ENCODE measurements at places on chromosomes 7 and 10. TPM values are rescaled to one million over a fixed set of nuclear protein-coding genes. Genes with fewer than 3 reads are reported as not detected.

DNA sequence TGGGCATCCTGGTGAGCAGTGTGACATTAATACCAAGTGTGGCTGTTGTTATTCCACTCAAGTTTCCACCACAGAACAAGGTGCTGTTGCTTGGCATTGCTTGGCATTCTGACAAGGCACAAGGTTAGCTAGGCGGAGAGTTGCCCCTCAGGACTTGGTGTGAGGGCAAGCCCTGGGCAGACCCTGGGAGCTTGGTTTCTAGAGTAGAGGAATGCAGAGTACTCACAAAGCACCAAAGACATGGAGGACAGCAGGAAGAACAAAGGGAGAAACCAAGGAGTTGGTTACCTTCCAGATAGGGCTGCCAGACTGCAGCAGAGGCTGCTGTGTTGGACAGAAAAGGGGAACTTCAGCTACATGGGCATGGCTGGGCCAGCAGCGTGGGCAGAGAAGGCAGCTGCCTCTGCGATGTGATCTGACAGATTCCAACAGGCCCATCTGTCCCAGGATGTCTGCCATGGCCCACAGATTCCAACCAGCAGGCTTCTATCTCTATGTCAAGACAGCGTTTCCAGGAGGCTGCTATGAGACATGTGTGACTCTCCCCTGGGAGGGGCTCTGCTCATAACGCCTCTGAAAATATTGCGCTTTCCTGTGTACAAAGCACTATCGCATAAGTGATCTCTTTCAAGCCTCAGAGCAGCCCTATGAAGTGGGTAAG, 1.8 kb downstream of the GOLGA7B start:
- no peak overlapping the region for H3K4me3 ChIP-seq
- peaks cover 13% of the 10 kb centered on the region for H3K27me3 ChIP-seq
- no peak overlapping the region for H3K27ac ChIP-seq

- no peaks in the 10 kb centered on the region for H3K4me1 ChIP-seq
- H3K27me3 ChIP-seq: no peaks in the 10 kb centered on the region
- H3K36me3 ChIP-seq: no peaks in the 10 kb centered on the region
- no peak for DNase-seq
Measured at GRCh38 chr7:38142736-38143135, 35.3 kb upstream of the STARD3NL start.

DNA sequence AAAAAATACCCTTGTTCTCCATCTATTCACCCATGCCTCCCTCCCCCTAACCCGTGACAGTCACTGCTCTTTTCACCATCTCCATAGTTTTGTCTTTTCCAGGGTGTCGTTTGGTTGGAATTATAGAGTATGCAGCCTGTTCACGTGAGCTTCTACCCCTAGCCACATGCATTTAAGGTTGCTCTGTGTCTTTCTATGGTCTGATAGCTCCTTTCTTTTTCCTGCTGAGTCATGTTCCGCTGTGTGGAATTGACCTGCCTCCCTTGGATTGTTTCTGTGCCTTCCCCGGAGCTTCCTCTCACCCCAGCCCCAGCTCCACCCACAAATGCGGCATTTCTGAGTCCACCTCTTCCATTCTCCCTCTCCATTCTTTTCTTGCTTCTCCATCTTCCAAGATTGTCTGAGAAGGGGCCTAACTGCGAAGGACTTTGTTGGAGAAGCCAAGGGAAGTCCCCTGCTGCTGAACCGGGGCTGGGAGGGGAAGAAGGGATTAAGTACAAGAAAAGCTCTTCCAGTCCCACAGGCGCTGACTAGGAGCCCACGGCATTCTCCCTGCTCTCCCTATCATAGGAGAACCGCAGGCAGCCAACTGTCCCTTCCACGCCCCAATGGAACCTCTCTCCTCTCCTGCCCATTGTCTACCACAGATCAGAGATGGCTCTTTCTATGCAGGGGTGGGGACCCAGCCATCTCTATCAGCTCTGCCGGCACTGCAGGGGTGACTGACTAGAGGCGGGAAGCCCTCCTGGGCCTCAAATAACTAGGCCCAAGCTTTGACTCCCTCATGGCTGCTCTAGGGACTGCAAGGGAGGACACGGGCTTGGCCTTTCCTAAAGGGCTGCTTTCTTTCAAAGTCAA, 87.5 kb upstream of the ANLN start:
- H3K4me3 ChIP-seq: no peak overlapping the region
- H3K27ac ChIP-seq: peak overlapping the region; percentile 10
- H3K4me1 ChIP-seq: peaks cover 27% of the 10 kb centered on the region
- peaks cover 9% of the 10 kb centered on the region for H3K36me3 ChIP-seq

GRCh38 chr10:101273330-101273729, 44.1 kb upstream of the LBX1 start:
- no peaks in the 10 kb centered on the region for H3K4me1 ChIP-seq
- no peak overlapping the region for H3K27ac ChIP-seq
- no peak overlapping the region for H3K4me3 ChIP-seq
- DNase-seq: no peak

DNA sequence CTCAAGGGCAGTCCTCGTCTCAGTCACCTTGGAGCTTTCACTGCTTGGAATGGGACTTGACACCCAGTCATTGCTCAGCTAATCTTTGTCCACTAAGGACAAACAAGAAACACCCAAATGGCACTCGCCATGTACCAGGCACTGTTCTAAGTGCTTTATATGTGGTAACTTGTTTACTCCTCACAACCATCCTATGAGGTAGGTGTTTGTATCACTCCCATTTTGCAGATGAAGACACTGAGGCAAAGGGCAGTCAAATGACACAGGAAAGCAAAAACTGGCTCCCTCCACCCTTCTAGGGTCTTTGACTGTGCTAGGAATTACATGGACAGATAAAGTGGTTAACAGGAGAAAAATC, 24.7 kb downstream of the DNAJB12 start:
- no peaks in the 10 kb centered on the region for H3K27me3 ChIP-seq
- peaks cover 62% of the 10 kb centered on the region for H3K4me1 ChIP-seq
- peak overlapping the region; percentile 89 for H3K27ac ChIP-seq
- no peak overlapping the region for H3K4me3 ChIP-seq

GRCh38 chr7:47552621-47553020, 29.3 kb downstream of the TNS3 start:
- peak overlapping the region; percentile 99 for H3K27ac ChIP-seq
- H3K36me3 ChIP-seq: no peaks in the 10 kb centered on the region
- DNase-seq: no peak
- H3K27me3 ChIP-seq: no peaks in the 10 kb centered on the region
- H3K4me3 ChIP-seq: no peak overlapping the region
- peaks cover 92% of the 10 kb centered on the region for H3K4me1 ChIP-seq

DNA sequence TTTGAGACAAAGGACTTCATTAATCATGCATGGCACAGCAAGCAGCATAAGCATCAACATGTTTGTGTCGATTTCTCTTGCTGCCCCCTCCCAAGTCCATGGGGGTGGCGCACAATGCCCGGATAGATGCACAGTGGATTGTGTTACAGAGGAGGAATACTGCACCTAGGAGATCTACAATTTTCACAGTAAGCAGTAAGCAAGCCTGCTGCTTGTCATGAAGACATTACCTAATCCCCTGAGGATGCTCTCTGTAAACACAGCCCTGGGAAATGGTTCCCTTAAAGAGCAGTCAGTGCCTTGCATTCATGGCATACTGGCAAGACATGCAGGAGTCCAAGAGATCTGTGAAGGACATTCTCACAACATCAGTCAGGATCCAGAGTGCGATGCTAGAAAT, 137.7 kb downstream of the ETV1 start:
- H3K36me3 ChIP-seq: no peaks in the 10 kb centered on the region
- H3K4me3 ChIP-seq: no peak overlapping the region
- H3K27ac ChIP-seq: no peak overlapping the region
- DNase-seq: no peak

DNA sequence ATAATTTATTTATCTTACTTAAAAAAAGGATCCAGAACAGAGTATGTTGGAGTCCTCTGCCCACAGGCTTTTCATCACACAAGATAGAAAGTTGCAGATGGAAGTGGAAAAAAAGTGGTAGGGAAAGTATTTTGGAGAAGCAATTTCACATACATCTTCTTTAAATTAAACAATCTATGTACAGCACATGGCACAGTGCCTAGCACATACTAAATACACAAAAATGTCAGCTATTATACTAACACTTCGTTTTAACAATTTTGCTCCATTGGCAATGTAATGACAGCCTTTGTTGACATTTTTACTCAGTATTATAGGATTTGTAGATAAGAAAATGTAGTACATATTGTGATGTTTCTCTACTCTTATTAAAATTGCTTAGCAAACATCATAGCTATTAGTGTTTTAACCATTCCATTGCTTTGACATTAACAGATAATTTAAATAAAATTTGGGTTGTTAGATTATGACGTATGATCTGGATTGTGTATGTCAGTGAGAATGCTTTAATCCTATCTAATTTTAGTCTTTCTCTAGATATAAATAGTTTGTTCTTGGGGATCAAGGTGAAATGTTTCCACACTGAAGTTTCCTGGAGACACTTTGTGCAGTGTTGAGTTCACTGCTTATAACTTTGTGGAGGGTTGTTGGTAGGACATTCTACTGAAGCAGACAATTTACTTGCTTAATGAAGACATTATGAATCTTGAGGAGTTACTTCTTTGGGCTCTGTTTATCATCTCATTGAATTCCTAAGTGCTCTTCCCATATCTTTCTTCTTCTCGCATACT, 202.8 kb upstream of the DKK1 start:
- no peaks in the 10 kb centered on the region for H3K27me3 ChIP-seq
- no peak for DNase-seq
- no peak overlapping the region for H3K27ac ChIP-seq
- no peak overlapping the region for H3K4me3 ChIP-seq
- no peaks in the 10 kb centered on the region for H3K36me3 ChIP-seq

- H3K36me3 ChIP-seq: no peaks in the 10 kb centered on the region
- no peaks in the 10 kb centered on the region for H3K27me3 ChIP-seq
- H3K27ac ChIP-seq: no peak overlapping the region
- no peak for DNase-seq
Measured at GRCh38 chr7:106767498-106768323, 97.4 kb upstream of the PIK3CG start.

- no peaks in the 10 kb centered on the region for H3K36me3 ChIP-seq
Measured at GRCh38 chr7:46537191-46537905, 616.3 kb upstream of the IGFBP3 start.

- no peaks in the 10 kb centered on the region for H3K4me1 ChIP-seq
- no peak overlapping the region for H3K4me3 ChIP-seq
- H3K27ac ChIP-seq: no peak overlapping the region
- no peaks in the 10 kb centered on the region for H3K36me3 ChIP-seq
- DNase-seq: no peak
Measured at GRCh38 chr10:7534480-7534852, 123.6 kb upstream of the SFMBT2 start.

GRCh38 chr7:92831716-92832533, 4.4 kb downstream of the CDK6 start:
- peak overlapping the region; percentile 97 for H3K27ac ChIP-seq
- DNase-seq: peak; percentile 48
- peak overlapping the region; percentile 94 for H3K4me3 ChIP-seq

DNA sequence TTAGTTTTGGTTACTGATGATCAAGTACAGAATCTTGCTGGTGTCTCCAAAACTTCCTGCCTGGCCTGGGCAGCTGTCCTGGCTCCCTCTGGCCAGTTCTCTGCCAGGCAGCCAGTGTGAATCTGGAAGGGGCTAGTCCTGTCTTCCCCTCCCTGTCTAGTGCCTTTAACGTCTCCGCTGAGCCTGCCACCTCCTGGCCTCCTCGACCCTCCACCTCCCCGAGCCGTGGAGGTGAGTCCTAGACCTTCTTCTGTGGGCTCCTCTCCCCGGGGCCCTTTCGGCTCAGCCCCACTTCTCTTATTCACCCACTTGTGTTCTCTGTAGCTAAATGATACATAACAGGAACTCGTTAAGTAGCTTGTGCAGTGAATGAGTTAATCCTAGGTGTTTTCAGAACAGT, 218.2 kb downstream of the MGMT start:
- H3K27me3 ChIP-seq: no peaks in the 10 kb centered on the region
- no peaks in the 10 kb centered on the region for H3K4me1 ChIP-seq
- H3K36me3 ChIP-seq: no peaks in the 10 kb centered on the region
- H3K27ac ChIP-seq: no peak overlapping the region
- no peak for DNase-seq

DNA sequence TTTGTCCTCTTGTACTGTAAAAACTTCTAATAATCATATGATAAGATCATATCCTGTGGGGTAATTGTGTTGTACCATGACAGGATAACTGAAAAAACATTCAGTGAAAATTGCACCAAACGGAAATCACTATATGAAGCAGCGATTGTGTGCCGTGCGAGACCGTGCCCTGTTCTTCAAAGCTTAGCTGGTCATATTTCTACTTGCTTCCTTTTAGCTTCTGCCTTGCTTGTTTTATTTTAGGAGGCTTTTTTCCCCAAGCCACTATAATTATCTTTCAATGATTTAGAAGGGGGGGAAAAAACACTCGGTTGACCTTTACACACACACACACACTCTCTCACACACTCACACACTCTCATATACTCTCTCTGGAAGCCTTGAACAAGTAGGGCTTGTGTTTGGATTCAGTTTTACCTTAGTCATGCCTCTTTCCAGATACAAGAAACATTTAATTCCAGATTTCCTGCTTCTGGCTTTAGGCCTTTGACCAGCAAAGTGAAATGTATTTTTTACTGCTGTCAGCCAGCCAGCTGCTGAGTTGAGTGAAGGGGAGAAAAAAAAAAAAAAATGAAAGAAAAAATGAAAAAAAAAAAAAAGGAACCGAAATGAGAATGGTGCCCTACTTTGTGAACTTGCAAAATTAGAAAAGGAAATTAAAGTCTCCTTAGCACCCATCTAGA, 181.4 kb downstream of the ARID5B start:
- H3K4me1 ChIP-seq: peaks cover 36% of the 10 kb centered on the region
- peak overlapping the region; percentile 84 for H3K27ac ChIP-seq
- no peak overlapping the region for H3K4me3 ChIP-seq
- H3K27me3 ChIP-seq: no peaks in the 10 kb centered on the region
- DNase-seq: no peak
- peaks cover 7% of the 10 kb centered on the region for H3K36me3 ChIP-seq

DNA sequence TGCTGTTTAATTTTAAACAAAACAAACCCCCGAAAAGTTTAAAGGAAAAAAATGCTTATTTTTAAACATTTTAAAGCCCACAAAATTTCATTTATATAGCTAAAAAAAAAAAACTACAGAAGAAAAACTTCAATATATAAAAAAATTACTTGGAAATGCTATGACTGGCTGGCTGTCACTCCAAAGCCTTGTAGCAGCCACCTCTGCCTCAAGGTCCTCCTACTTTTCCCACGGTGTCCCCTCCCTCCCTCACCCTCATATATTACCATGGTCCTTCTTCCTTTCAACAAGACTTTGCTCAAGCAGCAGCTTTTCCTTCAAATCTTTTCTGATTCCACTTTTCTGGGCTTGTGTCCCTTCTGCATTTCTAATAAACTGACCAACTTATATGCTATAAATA, 122.0 kb downstream of the TPK1 start:
- no peaks in the 10 kb centered on the region for H3K27me3 ChIP-seq
- no peaks in the 10 kb centered on the region for H3K36me3 ChIP-seq
- H3K27ac ChIP-seq: no peak overlapping the region
- H3K4me1 ChIP-seq: no peaks in the 10 kb centered on the region
- H3K4me3 ChIP-seq: no peak overlapping the region

CDK6 gene
- 57.4 TPM for total RNA-seq

GRID1 gene
- total RNA-seq: 2.3 TPM

MSS51 gene
- 2.3 TPM for total RNA-seq

PTN gene
- 0.13 TPM for total RNA-seq

TUBAL3 gene
- not detected for total RNA-seq

TCERG1L gene
- total RNA-seq: not detected

C10orf105 gene
- total RNA-seq: not detected

VPS37D gene
- 4.4 TPM for total RNA-seq

STAG3 gene
- 1.7 TPM for total RNA-seq

AVL9 gene
- total RNA-seq: 66.6 TPM

RAMP3 gene
- total RNA-seq: 0.13 TPM

RBP4 gene
- 6.9 TPM for total RNA-seq

AKR1C4 gene
- not detected for total RNA-seq

PTPRZ1 gene
- total RNA-seq: 0.05 TPM

APBB1IP gene
- 0.21 TPM for total RNA-seq

C10orf53 gene
- total RNA-seq: not detected

PCDH15 gene
- 0.18 TPM for total RNA-seq

SMO gene
- 2.9 TPM for total RNA-seq

All from Panc1 (cell line).